ENCODE measurements at places on chromosomes 12 and 14.

- no peak for DNase-seq
Observed at GRCh38 chr12:72485017-72485701, 213.0 kb downstream of the TRHDE start.

DNA sequence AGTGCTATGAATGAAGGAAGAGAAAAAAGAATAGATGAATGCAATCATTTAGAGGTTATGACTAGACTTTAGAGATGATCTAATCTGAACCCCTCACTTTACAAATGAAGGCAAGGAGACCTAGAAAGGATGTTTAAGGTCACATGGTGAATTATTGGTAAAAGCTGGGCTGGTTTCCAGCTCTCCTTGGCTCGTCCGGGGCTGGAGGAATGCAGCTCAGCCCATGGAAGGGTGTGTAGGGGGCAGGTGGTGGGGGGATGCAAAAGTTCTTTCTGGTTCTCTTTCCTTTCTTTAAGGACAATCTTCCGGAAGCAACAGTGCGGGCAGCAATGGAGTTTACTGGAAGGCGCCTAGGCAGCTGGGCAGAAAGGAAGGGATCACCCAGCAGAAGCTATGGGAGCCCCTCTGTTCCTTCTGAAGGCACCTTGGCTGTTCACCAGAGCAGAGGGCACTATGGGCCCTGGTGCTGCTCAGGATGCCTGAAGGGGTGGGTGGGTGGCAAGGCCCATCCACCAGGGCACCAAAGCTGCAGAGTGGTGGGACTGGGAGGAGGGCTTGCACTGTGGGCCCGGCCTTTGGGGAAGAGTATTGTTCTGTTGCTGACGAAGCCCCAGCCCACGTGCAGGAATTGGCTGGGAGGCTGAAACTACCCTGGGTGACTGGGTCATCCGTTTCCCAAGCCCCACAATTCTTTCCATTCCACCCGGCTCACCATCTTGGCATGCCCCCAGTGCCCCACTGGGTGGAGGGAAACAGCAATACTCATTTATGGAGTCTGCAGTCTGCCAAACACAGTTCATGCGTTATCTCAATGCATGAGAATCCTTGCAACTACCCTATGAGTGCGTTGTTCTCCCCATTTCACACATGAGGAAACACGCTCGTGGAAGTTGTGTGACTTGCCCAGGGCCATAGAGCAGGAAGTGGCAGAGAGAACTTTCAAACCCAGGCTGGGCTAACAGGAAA is 78.2 kb downstream of the IRF2BPL start:
- DNase-seq, result no peak

DNA sequence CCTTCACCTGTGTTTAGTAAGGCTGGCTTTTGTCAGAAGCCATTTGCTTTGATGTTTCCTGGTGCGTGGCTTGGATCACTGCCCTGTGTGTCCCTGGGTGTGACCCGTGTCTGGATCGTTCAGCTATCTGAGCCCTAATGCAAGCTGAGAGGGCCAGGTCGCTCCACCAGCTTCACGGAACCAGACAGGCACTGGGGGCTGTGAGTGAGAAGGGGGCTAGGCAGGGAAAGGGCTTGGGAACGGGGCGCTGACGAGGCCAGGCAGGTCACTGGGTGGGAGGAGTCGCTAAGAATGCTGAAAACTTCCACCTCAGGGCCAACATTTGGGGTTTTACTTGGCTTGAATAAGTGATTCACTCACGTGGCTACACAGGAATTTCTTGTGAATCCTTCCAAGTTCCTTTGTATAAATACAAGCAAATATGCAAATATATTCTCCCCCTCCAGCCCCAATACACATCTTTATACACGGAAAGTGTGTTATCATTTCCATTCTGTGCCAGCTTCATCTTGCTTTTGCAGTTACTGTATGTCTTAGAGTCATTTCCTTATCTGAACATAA is 24.2 kb upstream of the MMP17 start:
- no peak for DNase-seq

GRCh38 chr12:39065455-39065854 is 160.1 kb upstream of the CPNE8 start:
- peak; percentile 27 for DNase-seq

DNA sequence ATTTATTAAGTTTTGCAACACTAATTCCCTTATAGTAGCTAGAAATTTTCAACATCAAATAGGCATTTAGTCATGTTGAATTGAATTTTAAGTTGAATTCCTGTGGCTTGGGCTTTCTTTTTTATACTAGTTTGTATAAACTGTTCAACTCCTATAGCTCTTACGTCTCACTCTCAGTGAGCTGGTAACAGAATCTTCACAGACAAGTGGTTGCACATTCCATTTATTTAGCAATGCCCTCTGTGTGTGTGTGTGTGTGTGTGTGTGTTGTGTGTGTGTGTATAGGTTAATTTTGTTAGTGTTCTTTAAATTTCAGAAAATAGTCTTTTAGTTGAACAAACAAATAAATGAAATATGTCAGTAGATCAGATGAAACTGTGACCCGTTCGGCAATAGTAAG is 425.0 kb downstream of the NPAS3 start:
- DNase-seq, result no peak

- no peak for DNase-seq
Observed at GRCh38 chr12:120199595-120200306, 1.2 kb downstream of the RPLP0 start.

DNA sequence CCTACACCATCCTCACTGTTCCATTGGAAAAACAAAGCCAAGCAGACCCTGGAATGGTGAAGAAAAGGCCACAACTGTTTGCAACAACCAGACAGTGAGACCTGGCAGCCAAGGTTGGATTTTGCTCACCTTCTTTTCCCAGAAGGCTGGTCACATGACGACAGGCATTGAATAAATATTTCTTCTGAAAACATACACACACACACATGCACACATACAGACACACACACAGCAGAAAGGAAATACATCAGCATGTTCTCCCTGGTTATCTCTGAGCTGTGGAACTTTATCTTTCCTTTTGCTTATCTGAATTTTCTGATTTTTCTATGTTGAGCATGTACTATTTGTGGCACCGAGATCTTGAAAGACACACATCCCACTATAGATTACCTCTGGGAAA is 38.0 kb upstream of the CCDC60 start:
- no peak for DNase-seq

DNA sequence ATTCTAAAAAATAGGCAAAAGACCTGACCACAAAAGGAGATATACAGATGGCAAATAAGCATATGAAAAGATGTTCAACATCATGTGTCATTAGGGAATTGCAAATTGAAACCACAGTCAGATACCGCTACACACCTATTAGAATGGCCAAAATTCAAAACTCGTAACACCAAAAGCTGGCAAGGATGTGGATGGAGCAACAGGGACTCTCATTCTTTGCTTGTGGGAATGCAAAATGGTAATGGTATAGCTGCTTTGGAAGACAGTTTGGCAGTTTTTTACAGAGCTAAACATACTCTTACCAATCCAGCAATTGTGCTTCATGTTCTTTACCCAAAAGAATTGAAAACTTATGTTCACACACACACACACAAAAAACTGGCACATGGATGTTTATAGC is 8.2 kb upstream of the HMGA2 start:
- no peak for DNase-seq

- DNase-seq, result no peak
Observed at GRCh38 chr12:13165617-13166041, 30.9 kb upstream of the EMP1 start.

DNA sequence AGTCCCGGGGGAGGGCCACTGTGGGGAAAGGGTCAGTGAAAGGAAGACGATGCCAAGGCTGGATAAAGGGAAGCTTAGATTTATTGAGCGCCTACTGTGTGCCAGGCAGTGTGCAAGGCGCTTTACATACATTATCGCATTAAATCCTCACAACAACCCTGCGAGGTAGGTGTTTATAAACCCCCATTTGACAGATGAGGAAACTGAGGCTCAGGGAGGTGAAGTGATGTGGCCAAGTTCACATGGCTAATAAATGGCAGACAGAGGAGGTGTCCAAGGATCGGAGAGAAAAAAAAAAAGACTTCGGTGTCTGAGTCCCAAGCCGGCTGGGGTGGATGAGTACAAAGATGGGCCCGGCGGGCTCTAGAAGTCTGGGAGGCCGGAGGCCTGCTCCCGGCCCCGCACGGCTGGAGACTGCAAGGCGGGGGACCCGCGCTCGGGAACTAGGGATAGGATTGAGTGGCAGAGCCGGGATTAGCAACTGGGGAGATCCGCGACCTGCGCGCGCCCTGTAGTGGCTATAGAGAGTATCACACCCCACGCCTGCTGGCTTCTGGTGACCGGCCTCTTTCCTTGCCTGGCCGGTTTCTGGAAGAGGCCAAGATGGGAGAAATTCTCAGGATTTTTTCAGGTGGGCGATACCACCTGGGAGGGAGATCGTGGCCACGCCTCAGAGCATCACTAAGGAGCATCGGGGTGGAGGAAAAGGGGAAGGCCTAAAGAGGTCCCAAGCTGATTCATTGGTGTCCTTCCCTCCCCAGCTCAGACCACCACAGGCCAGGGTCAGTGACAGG is 3.9 kb downstream of the DDN start:
- DNase-seq, result no peak

DNA sequence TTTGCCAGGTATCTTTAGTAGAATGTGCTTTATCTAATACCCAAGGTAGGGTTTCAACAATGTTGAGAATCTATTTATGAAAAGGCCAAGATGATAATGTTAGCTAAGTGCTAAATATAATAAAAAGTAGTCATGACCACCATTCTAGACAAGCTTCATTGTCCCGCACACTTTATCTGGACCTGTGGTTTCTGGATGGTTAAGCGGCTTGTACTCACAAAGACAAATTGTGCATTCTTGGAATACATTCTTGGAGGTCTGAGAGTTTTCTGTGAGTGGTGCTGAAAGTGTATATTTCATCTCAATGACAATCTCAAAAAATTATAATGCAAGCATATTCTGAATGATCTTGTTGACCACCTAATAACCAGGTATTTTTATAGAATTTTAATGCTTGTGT is 646.9 kb downstream of the DIO2 start:
- no peak for DNase-seq

DNA sequence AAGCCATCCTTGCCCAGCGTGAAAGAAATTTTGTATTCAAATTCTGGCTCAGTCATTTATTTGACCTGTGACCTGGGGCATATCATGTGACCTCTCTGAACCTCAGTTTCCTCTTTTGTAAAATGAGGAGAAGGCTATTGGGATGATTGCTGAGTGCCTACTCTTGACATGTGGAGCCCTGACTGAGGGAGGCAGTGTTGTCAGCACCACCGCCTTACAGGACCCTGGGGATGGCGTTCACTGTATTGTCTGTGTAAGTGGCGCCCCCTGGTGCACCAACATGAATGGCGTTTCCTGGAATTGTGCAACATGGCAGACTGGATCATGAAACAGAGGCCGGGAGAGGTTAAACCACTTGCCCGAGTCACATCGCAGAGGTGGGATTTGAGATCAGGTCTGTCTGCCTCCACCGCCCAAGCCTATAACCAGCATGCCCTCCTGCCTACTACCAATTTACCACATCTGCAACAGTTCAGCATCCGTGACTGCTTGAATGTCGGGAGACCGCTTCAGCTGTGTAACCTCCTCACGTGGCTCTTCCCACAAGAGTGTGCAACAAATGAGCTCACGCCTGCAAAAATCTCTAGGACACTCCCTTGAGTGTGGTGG is 20.1 kb upstream of the CCDC63 start:
- DNase-seq, result peak; percentile 46

GRCh38 chr12:32255588-32255987 is 143.8 kb upstream of the FGD4 start:
- DNase-seq, result no peak

- no peak for DNase-seq
Observed at GRCh38 chr12:84161296-84161695, 751.3 kb downstream of the SLC6A15 start.

GRCh38 chr12:16165506-16165905 is 112.0 kb downstream of the SLC15A5 start:
- no peak for DNase-seq

DNA sequence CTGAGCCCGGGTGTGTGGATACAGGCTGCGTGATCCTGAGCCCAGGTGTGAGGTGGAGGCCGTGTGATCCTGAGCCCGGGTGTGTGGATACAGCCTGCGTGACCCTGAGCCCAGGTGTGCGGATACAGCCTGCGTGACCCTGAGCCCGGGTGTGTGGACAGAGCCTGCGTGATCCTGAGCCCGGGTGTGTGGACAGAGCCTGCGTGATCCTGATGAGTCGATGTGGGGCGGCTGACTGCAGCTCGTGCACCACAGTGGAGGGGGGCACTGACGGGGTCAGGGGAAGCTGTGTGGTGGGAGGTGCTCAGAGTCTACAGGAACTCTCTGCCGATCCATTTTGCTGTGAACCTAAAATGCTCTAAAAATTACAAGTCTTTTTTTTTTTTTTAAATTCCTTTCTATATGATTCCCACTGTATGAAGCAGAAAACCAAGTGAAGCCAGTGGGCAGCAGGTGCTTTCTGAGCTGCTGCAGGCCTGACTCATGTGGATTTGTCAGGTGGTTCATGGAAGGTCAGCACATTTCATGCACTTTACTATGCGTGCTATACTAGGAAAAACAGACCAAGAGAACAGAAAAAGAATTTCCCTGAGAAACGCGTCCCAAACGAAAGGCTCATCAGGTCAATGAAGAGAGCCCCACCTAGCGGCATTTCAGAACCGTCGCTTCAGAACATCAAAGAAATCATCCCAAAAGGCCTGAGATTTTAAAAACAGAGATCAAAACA is 19.3 kb downstream of the BRF1 start:
- no peak for DNase-seq

GRCh38 chr12:50419112-50419909 is 18.6 kb downstream of the LARP4 start:
- no peak for DNase-seq

DNA sequence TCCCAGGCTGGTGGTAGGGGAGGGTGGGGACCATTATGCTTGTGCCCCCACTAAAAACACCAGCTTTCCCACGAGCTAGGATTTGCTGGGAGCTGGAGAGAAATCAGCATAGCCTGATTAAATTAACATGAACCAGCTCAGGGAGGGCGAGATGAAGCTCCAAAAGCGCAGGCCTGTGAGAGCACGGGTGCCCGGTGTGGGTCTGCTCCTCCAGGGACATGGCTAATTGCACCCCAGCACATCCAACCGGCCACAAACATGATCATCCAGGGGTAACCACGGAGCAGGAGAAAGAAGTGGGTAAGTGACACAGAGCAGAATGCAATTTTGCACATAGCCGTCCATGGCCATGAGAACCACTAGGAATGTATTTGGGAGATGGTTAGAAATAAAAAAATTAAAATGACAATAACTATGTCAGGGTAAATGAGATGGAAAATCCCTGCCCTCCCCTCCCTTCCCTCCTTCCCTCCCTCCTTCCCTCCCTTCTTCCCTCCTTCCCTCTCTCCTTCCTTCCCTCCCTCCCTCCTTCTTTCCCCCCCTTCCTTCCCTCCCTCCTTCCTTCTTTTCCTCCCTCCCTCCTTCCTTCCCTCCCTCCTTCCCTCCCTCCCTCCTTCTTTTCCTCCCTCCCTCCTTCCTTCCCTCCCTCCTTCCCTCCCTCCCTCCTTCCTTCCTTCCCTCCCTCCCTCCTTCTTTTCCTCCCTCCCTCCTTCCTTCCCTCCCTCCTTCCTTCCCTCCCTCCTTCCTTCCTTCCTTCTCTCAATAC is 26.9 kb downstream of the CLMN start:
- no peak for DNase-seq

GRCh38 chr12:47397664-47398281 is 308.1 kb downstream of the RPAP3 start:
- DNase-seq, result no peak

- DNase-seq, result no peak
Observed at GRCh38 chr14:99157246-99157645, 114.8 kb downstream of the BCL11B start.
